ENCODE measurements at places on chromosomes 3 and 15.

DNA sequence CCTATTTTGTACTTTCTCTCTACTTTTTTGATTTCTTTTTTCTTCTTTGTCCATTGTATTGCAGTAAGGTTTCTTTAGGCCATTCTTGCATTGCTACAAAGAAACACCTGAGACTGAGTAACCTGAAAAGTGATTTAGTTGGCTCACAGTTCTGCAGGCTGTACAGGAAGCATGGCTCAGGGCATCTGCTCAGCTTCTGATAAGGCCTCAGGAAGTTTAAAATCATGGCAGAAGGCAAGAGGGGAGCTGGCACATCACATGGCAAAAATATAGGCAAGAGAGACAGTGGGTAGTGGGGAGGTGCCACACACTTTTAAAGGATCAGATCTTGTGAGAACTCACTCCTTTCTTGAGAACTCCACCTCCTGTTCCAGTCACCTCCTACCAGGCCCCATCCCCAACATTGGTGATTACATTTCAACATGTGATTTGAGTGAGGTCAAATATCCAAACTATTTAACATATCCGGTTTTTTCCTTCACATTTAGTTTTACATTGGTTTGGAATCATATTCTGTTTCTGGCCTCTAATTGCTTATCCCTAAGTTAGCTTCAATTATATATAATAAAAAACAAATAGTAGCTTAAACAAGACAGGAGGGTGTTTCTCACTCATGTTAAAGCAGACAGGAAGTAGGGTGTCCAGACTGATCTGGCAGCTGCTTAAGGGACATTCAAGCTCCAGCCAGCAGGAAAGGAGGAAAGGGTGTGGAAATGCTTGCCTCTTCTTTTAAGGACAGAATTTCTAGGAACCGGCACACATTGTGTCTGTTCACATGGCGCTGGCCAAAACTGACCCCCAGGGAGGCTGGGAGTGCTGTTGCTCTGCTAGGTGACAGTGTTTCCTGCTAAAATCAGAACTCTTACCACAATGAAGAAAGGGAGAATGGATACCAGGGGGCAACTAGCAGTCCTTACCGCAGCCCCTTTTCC, 28.8 kb upstream of the SKOR1 start:
- DNase-seq = no peak

DNA sequence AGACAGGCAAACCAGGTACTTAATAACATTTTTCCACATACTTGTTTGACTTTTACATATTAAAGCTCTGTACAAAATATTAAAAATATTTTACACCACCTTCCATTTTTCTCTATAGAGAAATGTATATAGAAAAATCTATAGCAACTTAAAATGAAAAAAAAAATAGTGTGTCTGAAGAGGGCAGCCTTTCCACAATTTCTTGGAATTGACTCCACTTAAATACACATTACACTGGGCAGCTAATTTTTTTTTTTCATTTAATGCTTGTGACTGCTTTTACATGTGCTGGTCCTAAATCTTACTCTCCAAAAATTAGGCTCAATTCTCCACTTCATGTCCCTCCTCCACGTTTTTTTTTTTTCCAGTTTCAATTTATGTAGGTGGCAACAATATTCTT, 427.0 kb upstream of the RBMS3 start:
- DNase-seq = no peak

GRCh38 chr3:21599890-21600289, 151.1 kb downstream of the ZNF385D start:
- no peak for DNase-seq

GRCh38 chr15:72042865-72043264, 75.1 kb downstream of the MYO9A start:
- DNase-seq = no peak

DNA sequence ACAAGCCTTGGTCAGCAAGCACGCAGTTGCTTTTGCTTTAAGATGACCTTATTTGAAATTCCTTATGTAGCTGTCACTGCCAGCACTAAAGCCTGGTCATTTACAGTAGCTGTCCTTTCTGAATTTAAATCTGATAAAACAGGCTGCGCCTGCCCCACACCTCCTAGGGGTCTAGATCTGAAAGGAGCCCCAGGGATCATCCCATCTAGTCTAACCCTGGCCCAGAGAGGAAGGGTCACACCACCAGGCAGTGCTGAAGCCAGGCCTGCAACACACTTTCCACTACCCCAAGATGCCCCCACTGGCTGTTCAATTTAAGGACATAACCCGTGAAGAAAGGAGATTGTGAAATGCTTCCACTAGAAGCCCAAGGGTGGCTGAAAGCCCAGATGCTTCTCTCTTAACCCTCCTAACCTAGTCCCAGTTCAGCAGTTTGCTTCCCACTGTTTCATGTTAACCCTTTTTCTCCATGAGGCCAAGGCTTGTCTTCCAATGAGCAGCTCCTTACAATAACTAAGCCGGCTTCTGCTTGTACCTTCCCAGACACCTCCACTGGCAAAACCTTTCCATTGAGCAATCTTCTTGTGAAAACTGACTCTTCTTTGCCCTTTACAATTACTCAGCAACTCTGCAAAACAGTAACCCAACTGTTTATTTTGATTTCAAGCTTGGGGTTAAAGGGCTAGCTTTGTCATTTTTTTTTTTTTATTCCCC, 198.9 kb upstream of the LPP start:
- no peak for DNase-seq

DNA sequence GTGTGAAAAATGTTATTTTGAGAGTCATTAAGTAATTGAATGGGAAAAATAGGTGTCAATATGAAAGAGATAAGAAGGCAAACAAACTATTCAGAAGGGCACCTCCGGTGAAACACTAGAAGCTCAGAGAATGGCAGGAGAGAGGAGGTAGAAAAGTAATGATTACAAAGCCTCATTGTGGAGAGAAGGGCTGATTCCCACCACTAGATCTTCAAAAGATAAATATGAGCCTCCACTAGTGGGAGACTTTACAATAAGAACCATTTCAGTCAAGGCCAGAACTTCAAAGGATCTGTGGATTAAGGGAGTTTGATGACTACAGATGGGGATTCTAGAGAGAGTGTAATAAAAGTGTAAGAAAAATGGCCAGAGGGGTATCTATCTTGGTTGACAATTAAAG, 535.6 kb downstream of the NLGN1 start:
- DNase-seq = no peak

DNA sequence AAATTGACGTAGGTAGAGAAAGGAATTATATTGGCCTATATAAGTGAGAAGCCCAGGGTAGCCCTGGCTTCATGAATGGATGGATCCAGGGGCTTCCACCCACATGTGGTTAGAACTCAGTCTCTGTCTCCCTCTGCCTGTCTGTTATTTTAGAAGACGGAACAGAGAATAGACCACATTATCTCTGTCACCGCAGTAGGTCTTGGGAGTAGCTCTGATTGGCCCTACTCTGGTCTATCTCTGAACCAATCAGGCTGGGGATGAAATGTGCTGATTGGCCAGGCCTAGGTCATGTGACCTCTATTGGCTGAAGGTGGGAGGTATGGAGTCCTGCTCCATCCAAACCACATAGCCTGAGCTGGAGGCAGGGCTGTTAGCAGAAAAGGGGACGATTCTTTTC, 143.0 kb upstream of the PRR23C start:
- no peak for DNase-seq

DNA sequence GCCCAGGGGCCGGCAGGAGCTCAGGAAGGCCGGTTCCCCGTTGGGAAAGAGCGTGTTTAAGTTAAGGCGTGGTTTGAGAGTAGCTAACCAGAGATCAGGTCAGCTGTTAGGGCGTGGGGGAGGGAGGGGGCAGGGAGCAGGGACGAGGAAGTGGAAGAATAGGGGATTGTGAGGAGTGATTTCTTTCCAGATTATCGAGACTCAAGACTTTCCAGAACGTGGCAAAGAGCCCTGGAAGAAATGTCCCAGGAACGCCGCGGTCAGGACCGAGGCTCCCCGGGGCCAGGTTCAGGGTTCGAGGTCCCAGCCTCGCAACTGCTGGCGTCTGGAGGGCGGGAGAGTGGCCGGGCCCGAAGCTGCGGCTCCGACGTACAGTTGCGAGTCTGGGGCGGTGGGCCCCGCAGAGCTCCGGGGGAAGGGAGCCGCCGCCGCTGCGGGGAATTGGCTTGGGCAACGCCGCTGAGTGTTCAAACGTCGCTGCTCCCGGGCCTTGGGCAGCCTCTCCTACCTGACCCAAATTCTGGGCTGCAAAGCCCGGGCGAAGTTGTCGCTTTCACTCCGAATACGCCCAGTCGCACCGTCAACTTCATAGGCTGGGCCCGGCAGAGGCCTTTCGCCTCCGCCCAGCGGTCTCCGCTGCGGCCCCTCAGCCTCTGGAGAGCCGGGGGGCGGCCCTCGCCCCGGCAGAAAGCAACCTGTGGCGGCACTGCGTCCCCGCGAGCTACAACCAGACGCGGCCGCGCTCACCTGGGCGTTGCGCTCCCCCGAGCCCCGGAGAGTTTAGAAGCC, 9.5 kb downstream of the ISL2 start:
- no peak for DNase-seq

DNA sequence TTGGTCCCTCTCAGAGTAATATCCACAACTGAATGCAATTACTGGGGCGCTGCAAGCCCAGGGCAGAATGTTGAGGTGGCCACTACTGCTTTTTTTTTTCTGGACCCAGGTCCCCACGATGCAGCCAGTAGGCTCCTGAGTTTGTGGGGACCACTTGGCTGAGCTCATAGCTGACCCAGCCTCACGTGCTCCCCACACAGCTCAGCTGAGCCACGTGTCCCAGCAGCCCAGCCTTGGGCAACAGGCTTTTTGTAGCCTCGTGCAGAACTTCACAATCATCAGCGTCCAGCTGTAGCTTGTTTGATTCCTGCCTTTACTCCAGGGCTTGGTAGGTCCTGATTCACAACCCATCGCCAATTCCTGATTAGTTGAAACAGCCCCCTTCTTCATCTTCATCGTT, 117.3 kb downstream of the ETFA start:
- DNase-seq = no peak

Data from activated CD4-positive, alpha-beta T cell treated with anti-CD3 and anti-CD28 coated beads, Interleukin-2, amount 10 ng/mL, durations not matched to agents 7 days and 5 days (primary cell).